ENCODE measurements at places on chromosomes 2 and 18.

- no peak for DNase-seq
Observed at GRCh38 chr2:56739413-56739812, 555.6 kb downstream of the CCDC85A start.

DNA sequence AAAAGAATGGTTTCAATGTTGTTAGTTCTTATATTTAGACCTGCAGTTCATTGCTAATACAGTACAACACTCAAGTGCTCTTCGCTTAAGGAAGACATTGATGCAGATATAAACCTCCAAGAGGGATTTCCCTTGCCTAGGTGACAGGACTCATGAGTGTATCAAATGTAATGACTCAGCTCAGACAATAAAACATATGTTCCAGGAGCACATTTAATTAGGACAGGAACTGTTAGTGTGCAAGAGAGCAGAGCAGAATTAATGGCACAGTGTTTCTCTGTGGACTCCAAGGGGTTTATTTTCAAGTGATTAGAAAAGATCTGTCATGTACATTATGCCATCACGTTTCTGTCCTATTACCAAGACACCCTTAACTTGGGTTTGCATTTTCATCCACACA is 375.0 kb downstream of the LRRTM4 start:
- DNase-seq = no peak

DNA sequence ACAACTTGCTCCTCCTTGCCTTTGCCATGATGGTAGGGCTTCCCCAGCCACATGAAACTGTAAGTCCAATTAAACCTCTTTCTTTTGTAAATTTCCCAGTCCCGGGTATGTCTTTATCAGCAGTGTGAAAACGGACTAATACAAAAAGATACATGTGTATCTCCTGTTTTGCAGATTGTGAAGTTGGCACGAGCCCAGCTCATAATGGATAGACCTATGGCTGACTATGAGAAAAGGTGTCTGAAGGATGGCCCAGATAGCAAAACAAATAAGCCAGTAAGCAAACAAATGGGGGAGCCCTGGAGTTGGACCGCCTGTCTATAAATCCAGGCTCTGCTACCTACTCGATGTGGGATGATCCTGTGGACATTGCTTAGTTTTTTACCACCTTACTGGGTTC is 15.5 kb upstream of the PRKCE start:
- no peak for DNase-seq

DNA sequence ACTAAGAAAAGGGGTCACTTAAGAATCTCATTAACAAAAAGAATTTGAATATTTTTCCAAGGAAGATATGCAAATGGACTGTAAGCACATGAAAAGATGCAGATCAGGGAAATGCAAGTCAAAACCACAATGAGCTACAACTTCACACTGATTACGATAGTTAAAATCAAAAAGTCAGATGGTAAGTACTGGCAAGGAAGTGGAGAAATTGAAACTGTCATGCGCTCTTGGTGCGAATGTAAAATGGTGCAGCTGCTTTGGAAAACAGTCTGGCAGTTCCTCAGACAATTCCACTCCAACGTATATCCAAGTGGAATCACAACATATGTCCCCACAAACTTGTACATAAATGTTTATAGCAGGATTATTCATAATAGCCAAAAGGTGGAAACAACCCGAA is 81.4 kb downstream of the MSH2 start:
- no peak for DNase-seq

- no peak for DNase-seq
Observed at GRCh38 chr18:6294148-6294784, 120.4 kb downstream of the L3MBTL4 start.

GRCh38 chr2:24721470-24721869 is 71.7 kb downstream of the PTRHD1 start:
- peak; percentile 19 for DNase-seq

DNA sequence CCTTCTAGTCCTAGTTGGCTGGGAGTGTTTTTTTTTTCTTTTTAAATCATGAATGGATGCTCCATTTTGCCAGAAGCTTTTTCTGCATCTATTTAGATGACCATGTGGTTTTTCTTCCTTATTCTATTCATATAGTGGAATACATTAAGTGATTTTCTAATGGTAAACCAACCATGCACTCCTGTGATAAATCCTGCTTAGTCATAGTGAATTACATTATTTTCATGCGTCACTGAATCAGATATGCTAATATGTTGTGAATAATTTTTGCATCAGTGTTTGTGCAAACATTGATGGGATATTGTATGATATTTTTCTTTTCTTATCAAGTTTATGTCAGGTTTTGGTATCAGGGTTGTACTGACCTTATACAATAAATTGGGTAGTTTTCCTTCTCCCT is 229.3 kb upstream of the REV1 start:
- no peak for DNase-seq

- no peak for DNase-seq
Observed at GRCh38 chr2:176455816-176456291, 186.6 kb downstream of the MTX2 start.

DNA sequence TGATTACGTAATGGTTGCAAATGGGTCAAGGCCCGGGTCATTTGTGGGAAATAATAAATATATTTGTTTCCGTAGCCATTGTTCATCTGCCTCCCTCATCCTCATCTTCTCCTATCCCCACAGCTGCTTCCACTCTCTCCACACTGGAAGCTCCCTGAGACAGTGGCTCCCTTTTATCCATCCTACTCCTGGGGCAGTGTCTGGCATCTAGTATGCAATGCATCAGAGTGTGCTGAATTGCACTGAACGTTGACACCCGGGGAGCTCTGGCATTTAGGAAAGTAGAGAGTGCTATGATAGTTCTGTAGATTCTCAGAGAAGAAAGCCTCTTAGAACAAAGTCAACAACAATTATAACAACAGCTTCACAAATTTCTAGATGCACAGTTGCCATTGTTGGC is 45.5 kb upstream of the NAB1 start:
- no peak for DNase-seq

DNA sequence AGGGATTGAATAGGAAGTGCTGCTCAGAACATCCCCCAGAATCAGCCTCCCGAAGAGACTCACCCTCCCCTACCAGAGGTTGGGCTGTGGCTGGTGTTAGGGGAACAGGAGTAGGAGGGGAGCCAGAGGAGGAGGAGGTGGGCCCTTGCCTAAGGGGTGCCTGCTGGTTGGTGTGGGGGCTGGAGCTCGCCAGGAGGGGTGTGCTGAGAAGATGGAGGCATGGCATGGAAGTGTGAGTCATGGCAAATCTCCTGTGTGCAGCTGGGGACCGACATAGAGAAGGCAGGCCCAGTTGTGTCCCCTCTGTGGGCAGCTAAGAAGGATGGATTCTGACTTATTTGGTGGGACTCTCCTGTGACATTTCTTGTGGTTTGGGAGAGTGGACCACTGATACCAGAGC is 73.7 kb downstream of the DGKD start:
- no peak for DNase-seq

- DNase-seq = no peak
Observed at GRCh38 chr2:210633699-210634098, 77.3 kb downstream of the CPS1 start.

DNA sequence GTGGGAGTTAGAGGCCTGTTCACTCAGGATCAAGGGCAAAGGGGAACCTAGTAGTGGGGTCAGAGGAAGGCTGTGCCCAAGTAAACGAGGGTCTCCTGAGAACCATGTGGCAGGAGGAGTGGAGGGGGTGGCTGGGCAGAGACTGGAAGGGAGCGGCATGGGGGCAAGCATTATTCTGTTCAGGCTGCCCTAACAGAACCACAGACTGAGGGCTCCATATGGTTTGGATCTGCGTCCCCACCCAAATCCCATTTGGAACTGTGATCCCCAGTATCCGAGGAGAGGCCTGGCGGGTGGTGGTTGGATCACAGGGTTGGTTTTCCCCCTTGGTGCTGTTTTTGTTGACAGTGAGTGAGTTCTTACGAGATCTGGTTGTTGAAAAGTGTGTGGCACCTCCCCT is 287.0 kb downstream of the PHLPP1 start:
- DNase-seq = no peak

- peak; percentile 31 for DNase-seq
Observed at GRCh38 chr2:180474716-180475115, 467.6 kb upstream of the CWC22 start.

DNA sequence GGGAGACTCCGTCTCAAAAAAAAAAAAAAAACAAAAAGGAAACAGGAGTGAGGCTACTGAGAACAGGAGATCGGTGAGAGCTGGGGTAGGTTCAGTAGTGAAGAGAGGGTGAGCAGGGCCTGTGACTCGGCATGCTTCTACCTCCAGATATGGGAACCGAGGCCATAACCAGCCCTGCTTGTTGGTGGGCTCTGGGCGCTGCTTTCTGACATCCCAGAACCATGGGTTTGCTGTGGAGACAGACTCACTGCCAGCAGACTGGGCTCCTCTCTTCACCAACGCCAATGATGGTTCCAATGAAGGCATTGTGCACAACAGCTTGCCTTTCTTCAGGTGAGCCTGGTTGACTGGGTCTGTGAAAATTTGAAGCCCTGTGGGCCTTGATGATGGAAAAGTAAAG is 6.2 kb downstream of the CAD start:
- DNase-seq = no peak

DNA sequence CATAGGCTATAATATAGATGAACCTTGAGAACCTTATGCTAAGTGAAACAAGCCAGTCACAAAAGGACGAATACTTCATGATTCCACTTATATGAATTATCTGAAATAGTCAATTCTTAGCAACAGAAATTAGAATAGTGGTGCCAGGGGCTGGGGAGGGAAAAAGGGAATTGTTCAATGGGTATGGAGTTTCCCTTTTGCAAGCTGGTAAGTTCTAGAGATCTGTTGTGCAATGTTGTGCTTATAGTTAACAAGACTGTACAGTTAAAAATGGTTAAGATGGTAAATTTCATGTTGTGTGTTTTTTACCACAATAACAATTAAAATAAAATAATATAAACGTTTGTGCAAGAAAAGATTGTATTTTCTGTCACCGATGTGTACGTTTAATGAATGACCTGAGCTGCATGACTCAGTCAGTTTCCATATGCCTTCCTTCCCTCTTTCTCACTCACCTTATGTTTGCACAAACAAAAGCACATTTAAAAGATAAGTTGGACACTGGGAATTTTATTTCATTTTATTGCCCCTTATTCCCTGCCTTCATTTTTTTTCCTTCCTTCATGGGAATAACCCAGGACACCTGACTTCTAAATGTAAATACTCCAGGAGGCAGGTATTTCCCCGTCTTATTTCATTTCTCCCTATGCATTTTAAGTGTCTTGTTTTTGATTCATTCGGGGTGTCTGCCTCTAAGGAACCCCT is 143.7 kb upstream of the TTC39C start:
- DNase-seq = no peak
